CD4-positive, alpha-beta T cell treated with Interleukin-15 for 4 hours (primary cell): ENCODE measurements at places on chromosomes 1 and 21.

DNA sequence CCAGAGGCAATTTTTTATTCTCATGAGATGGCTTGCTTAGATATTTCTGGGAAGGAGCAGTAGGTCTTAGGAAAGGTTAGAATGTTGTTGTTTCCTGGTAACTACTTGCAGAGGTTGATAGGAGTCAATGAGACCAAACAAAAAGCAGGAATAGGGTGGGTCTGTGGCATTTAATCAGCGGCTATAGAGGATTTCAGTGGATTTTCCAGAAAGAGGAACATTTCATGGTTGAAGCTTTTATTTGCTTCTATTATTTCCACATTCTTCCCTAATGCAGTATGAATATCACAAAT is 111.3 kb upstream of the PALMD start:
- DNase-seq = no peak

GRCh38 chr1:23083714-23084480 is 64.6 kb downstream of the KDM1A start:
- no peak for DNase-seq

DNA sequence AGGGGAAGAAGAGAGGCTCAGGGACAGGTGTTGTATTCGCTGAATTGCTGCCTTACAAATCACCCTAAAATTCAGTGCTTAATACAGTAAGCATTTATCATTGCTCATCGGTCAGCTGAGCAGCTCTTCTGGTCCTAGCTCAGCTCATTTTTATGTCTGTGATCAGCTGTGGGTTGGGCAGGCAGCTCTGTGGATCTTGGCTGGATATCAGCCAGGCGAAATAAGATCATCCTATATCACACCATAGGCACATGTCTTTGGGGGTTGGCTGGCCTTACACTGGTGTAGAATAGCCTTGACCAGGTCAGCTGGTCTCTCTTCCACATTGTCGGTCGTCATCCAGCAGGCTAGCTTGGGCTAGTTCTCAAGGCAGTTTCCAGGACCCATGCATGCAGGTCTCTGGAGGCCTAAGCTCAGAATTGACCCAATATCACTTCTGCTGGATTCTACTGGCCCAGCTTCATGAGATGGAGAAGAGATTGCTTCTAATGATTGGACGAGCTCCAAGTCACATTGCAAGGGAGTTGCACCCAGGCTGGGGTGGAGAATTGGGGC is 448.6 kb downstream of the KIF26B start:
- DNase-seq = no peak

- peak; percentile 73 for DNase-seq
Measured at GRCh38 chr1:23098463-23099170, 70.0 kb downstream of the LUZP1 start.

GRCh38 chr1:42118125-42118524 is 35.1 kb upstream of the GUCA2B start:
- DNase-seq = no peak

DNA sequence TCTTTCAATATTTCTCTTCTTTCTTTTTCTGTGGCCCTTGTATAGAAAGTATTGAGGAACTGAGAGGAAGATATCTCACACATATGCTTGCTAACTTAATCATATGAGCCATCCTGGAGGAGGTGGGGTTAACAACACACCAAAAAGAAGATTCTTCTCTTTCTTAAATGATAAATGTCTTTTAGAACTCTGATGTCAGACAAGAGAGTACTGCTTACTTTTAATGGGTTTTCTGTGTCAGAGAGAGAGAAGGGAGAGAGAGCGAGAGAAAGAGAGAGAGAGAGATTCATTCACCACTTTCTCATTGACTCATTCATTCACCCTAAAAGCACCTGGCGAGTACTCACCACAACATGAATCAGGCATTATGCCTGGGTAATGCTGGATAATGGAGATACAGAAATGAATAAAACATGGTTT is 250.3 kb upstream of the SGIP1 start:
- DNase-seq = peak; percentile 48

DNA sequence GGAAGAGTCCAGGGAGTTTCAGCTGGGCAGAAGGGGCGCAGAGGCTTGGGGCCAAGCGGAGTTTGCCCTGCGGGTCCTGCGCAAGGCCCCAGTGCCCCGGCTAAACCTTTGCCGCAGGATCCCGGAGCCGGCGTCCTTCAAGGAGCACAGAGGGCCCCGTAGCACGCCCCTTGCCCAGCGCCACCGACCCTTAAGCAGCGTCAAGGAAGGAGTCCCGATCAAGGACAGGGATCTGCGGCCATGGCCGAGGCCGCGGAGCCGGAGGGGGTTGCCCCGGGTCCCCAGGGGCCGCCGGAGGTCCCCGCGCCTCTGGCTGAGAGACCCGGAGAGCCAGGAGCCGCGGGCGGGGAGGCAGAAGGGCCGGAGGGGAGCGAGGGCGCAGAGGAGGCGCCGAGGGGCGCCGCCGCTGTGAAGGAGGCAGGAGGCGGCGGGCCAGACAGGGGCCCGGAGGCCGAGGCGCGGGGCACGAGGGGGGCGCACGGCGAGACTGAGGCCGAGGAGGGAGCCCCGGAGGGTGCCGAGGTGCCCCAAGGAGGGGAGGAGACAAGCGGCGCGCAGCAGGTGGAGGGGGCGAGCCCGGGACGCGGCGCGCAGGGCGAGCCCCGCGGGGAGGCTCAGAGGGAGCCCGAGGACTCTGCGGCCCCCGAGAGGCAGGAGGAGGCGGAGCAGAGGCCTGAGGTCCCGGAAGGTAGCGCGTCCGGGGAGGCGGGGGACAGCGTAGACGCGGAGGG is 520 bp downstream of the CLIC6 start:
- no peak for DNase-seq

- DNase-seq = no peak
Measured at GRCh38 chr1:56061824-56062223, 517.5 kb downstream of the PLPP3 start.

DNA sequence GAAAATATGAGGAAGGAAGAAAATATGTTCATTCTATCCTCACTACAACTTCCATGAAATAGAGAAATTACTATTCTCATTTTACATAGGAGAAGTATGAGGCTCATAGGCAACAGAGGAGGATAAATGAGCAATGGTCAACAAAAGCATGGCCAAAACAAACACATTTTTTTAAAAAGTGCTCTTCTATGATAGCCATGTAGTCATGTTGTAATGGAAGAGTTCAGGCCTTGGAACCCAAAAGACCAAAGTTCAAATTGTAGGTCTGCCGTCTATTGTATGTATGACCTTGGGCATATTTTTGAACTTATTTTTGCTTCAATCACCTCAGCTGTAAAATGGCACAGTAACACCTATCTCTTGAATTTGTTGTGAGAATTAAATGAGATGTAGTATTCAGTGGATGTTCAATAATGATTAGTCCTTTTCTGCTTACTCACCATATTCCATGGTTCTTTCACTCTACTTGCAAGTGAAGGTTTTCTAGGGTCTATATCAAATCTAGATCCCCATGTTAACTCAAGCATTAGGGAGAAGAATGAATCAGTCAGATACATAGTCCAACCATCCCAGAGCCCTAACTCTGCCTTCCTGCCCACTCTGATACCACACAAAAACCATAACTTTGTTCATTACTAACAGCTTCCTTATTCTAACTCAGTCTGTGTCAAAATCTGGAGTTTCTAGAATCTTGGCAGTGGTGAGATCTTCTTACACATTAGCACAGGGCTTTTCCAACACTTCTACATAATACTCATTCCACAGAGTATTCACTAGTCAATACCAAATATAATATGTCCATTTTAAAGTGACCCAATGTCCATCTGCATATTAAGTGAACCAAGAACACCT is 353.2 kb downstream of the PLPP3 start:
- DNase-seq = no peak

GRCh38 chr1:8816264-8816663 is 1.2 kb downstream of the RERE start:
- DNase-seq = no peak

DNA sequence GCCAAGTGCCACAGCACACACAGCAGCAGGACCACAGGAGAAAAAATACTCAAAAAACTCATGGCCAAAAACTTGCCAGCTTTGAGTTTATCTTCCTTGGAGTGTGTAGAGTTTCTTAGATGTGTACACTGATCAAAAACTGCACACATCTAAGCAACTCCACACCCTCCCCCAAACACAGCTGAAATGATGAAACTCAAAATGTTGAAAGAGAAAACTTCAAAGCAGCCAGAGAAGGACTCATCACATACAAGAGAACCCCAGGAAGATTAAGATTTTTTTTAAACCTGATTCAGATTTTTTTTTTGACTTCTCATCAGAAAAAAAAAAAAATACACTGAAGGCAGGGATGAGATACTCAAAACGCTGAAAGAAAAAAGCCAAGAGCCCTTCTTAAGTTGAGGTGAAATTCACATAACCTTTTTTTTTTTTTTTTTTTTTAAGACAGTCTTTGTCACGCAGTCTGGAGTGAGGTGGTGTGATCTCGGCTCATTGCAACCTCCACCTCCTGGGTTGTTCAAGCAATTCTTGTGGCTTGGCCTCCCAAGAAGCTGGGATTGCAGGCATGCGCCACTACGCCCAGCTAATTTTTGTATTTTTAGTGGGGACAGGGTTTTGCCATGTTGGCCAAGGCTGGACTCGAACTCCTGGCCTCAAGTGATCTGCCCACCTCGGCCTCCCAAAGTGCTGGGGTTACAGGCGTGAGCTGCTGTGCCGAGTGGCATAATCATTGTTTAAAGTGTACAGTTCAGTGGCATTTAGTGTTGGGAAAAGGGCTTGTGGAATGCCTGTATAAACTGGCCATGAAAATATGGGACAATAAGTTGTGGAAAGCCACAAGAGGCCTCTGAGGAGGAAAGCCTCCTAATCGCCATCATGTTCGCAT is 20.9 kb upstream of the PDXK start:
- no peak for DNase-seq

GRCh38 chr1:3386205-3387002 is 68.1 kb upstream of the ARHGEF16 start:
- DNase-seq = no peak

GRCh38 chr1:184022668-184023067 is 14.9 kb downstream of the COLGALT2 start:
- DNase-seq = no peak

DNA sequence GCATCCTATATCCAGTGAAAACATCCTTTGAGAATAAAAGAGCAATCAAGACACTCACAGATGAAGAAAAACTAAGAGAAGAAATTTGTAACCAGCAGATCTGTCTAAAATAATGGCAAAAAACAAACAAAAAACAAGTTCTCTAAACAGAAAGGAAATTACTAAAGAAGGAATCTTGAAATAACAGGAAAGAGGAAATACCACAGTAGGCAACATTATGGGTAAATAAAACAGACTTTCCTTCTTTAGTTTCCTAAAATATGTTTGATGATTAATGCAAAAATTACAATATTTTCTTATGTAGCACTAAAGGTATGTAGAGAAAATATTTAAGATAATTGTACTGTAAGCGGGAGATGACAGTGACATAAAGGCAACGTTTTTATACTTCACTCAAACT is 23.5 kb downstream of the SLC19A1 start:
- DNase-seq = no peak

DNA sequence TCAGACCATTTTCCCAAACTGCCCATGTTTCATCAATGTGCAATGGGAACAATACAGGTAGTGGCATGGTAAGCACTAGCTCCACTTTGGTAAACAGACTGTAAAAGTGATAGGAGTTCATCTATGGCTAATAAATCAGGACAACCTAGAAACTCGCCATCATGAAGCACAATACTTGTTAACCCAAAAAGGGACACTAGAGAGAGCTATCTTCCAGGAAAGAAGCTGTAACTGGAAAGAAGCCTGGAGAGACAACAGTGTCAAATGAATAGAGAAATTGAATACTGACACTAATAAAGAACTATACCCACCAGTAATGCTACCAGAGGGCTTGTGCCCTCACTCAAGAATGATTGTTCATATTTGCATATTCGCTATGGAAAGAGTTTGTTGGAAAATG is 164.7 kb upstream of the RGS18 start:
- DNase-seq = no peak

GRCh38 chr1:19582318-19582717 is 61.8 kb upstream of the NBL1 start:
- DNase-seq = peak; percentile 80

- DNase-seq = no peak
Measured at GRCh38 chr1:13663969-13664368, 36.0 kb upstream of the PRDM2 start.

GRCh38 chr1:111503585-111504060 is at the start of the genes ADORA3 and TMIGD3:
ADORA3 (minus strand) TSS chr1:111503633; CDS start chr1:111503354, 279 bp downstream.
TMIGD3 (minus strand) TSS chr1:111503633; CDS start chr1:111503354, 279 bp downstream.
- DNase-seq = no peak

GRCh38 chr21:21019681-21020080 is 21.5 kb downstream of the NCAM2 start:
- DNase-seq = no peak

GRCh38 chr1:200279810-200280411 is 129.9 kb downstream of the ZNF281 start:
- DNase-seq = peak; percentile 38

DNA sequence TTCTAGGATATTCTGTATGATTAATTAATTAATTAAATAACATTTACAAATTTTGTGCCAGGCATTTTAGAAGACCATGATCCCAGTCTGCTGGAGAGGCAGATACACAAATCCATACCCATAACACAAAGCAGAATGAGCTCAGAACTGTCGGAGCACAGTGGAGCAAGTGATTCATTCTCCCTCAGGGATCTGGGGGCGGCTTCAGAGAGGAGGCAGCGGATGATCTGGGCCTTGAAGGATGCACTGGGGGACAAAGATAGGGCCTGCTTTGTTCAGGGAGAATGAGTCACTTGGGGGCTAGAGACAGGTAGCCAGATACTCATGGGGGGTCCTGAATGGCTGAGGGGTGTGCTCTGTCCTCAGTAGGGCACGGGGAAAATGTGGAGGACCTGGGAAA is 50.9 kb upstream of the TRABD2B start:
- DNase-seq = no peak

DNA sequence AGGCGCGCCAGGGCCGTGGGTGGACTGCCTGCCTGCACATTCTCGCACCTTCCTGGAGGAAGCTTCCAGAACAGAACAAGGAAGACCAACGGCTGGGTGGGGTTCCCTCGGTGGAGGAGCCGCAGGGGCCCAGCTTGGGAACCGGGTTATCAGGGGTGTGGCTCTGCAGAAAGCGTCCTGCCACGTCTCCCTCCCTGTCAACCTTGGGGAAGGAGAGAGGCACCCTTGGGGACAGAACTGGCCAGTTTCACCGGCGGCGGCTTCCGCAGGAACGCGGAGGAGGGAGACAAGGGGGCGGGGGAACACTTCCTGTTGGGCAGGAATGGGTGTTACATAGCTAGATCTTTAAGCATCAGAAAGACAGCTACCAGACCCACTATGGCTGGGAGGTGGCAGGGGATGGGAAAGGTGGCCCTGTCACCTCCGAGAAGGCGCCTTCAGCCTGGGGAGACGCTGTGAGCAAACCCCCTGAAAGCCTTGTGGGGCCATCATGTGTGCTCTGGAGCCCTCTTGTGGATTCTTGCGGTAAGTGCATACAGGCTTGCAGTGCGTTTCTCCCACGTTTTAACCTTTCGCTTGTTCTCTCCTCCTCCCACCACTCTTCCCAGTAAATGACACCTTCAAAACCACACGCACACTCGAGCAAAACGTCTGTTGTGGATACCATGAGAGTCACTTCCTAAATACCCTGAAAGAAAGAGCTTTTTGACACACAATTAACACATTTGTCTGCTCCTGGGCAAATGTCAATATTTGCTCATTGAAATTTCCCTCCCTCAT is 3.8 kb upstream of the PLEKHA6 start:
- DNase-seq = peak; percentile 81

- no peak for DNase-seq
Measured at GRCh38 chr1:78168306-78168705, 122.5 kb downstream of the GIPC2 start.
